ENCODE measurements at places on chromosomes 7 and 10. TPM values are rescaled to one million over a fixed set of nuclear protein-coding genes. Genes with fewer than 3 reads are reported as not detected.

NUTM2A gene
- not detected for total RNA-seq

HOXA13 gene
- total RNA-seq = 18.8 TPM

DNAJC30 gene
- total RNA-seq = 7.2 TPM

SLC18A2 gene
- not detected for total RNA-seq

OPALIN gene
- not detected for total RNA-seq

HTRA1 gene
- 49.6 TPM for total RNA-seq

EPO gene
- not detected for total RNA-seq

EEPD1 gene
- 1.2 TPM for total RNA-seq
